Prostate gland (tissue), 2 donors: ENCODE measurements at places on chromosomes 11 and 22. TPM values are rescaled to one million over a fixed set of nuclear protein-coding genes. Genes with fewer than 3 reads are reported as not detected.

DNA sequence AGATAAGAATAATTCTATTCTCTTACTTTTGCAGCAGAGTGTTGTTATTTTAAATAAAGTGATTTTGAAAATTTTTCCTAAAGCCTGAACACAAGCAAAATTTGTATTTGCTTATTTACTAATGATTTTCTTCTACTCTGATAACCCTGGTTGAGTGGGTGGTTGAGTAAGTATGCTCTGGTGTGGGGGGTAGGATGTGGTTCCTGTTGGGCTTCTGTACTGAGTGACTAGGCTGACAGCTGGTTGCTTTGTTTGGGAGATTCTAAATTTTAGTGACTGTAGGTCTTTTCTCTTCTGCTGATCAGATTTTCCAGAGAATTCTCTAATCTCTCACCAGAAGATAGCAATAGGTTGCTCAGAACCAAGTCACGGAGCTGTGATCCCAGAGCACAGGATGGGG lies 61.6 kb downstream of the METTL15 start:
- DNase-seq: no peak

Gene NCF4
- total RNA-seq: 0.91 TPM

Gene C11orf16
- total RNA-seq: not detected

Gene FREY1
- total RNA-seq: 2.8 TPM

Gene TIMM10B
- 29.4 TPM for total RNA-seq

Gene C11orf86
- not detected for total RNA-seq

GRCh38 chr11:78722786-78723185 lies 148.1 kb upstream of the NARS2 start:
- DNase-seq: no peak
